ENCODE measurements at places on chromosomes 13 and 19.

DNA sequence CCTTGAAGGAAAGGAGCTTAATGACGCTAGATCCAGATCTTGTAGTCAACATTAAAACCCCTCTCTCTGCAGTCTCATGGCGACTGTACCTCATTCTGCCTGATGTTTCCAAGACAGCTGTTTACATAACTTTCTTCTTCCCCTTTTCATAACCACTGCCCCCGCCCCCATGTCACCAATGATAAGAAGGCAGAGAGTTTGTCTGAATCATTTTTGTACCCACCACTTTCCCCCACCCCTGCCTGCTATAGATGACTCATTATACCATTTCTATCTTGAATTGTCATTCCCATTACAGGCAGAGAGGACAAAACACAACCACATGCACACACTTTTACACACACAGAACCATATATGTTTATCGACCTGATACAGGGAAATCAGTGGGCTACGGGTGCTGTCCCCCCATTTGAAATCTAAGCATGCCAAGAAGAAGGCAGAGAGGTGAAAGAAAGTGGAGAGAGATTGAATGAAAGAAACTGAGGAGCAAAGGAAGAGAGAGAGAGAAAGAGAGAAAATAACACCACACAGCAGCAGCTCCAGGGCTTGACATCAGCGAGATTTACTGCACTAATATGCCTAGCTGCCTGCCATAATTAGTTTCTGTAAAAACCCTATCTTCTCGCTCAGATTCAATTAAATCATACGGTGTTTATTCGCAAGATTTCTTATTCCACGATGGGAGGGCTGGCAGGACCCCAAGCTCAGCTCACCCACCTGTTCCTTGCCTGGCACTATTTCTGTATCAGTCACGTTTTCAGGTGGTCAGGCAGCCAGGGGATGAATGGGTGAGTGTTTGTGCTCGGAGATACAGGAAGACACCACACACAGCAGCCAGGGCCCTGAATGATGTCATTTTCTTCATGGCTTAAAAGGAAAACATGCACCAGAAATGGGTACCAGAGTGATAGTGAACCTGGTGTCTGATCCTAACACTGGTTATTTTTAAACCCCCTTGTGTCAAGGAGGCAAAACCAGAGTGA is 114.3 kb upstream of the SERP2 start:
- peak; percentile 83 for DNase-seq

GRCh38 chr13:28658539-28658795 is 463 bp upstream of the POMP start:
- DNase-seq: no peak

- DNase-seq: no peak
Measured at GRCh38 chr19:33947265-33947964, 150.7 kb downstream of the KCTD15 start.

DNA sequence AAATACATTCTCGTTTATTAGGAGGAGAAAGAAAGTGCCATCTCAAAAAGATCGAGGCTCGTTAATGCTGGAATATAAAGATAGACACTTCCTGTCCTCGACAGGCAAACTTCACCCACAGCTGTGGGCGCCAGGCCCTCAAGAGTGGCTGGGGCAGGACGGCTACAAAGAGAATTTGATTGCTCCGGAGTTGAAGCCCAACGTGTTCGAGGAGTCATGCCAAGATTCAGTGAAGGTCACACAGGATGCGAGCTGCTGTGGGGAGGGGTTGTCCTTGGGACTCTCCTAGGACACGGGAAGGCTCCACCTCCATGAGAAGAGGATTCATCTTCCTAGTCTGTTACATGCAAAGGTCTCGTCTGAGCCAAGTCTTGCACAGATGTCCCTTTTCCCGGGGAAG is 16.3 kb upstream of the PTPRS start:
- DNase-seq: no peak

DNA sequence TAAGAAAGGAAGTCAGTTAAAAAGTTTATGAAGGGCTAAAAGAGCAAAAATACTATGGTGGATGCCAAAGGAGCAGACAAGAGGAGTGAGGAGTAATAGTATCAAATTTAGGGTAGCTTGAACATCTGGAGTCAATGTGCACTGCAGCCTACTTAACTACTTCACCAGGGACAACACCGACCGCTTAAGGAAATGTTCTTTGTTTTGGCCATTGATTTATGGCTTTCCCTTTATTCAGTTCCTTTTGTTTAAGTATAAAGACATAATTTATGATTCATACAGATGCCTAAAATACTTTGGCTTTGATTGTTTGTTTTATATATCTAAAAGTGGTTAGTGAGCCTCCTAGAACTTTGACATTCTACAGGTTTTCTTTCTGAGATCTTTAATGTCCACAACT is 276.3 kb upstream of the PRR20A start:
- DNase-seq: no peak

DNA sequence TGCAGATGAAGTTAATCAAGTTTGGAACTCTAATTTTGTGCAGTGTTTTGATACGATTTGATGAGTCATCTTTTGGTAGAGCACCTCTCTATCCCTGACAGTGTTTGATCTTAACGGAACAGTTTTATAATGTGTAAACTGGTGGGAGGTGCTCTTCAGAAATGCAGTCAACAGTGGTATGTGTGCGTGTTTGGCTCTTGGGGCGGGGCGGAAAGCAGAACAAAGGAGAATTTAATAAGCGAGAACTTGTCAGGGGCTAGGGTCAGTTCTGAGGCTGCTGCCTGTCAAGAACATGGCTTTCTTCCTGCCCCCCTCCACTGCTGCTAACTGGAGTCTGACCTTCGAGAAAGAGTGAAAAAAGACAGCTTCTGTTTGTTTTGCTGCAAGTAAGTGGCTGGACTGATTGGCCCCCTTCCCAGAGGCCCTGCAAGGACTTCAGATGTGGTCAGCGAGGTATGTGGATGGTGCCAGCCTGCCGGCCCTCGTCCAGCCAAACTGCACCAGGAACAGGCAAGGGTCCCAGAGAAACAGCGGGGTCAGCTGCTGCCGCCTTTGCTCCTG is 40.8 kb downstream of the BBC3 start:
- peak; percentile 78 for DNase-seq

GRCh38 chr19:10105509-10106099 is 558 bp upstream of the PPAN start:
- DNase-seq: no peak

DNA sequence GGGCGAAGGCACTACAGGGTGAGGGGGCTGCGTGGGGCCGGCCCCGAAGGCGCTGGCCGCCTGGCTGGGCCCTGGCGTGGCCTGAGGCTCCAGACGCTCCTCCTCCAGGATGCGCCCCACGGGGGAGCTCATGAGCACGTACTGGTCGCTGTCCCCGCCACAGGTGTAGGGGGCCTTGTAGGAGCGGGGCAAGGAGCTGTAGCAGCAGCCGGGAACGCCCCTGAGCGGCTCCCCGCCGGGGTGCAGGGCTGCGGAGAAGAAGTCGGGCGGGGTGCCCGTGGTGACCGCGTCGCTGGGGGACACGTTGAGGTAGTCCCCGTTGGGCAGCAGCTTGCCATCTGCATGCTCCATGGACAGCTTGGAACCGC is 3.0 kb downstream of the IRS2 start:
- DNase-seq: no peak

- DNase-seq: no peak
Measured at GRCh38 chr19:45922281-45922680, 7.7 kb upstream of the NANOS2 start.
